Activated T-cell treated with anti-CD3 and anti-CD28 coated beads, Interleukin-2, amount 50 U/mL, for 72 hours (primary cell): ENCODE measurements at places on chromosomes 5 and 9.

DNA sequence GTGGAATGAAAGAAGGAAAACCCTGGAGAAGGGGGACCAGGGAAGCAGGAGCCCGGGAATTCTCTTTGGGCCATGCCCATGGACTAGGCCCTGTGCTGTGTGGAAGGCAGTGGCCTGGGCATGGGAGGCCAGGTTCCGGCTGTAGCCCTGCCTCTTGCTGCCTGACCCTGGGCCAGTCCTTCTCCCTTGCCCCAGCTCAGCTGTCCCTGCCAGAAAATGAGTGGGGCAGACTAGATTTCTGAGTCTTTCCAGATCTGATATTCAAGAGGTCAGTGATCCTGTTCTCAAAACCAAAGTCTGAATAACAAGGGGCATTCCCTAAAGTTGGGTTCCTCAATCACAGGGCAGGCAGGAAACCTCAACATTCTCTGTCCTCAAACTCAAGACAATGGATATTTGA lies 24.8 kb upstream of the CORO2A start:
- no peaks in the 10 kb centered on the region for H3K36me3 ChIP-seq
- no peak overlapping the region for H3K4me3 ChIP-seq
- no peak overlapping the region for H3K27ac ChIP-seq
- DNase-seq: no peak
- no peaks in the 10 kb centered on the region for H3K27me3 ChIP-seq

GRCh38 chr5:176184608-176185132 lies 53.6 kb upstream of the SIMC1 start:
- H3K27me3 ChIP-seq: peaks cover 17% of the 10 kb centered on the region
- H3K4me1 ChIP-seq: no peaks in the 10 kb centered on the region
- H3K27ac ChIP-seq: no peak overlapping the region
- DNase-seq: no peak

- peaks cover 31% of the 10 kb centered on the region for H3K4me1 ChIP-seq
- peak within 1 kb of the TSS; percentile 98 for H3K4me3 ChIP-seq
- peak within 1 kb of the TSS; percentile 98 for H3K27ac ChIP-seq
These were observed at the start of gene BDP1 for GRCh38 chr5:71455427-71456361. BDP1 (plus strand) TSS chr5:71455651; CDS start chr5:71455878, 227 bp downstream.

DNA sequence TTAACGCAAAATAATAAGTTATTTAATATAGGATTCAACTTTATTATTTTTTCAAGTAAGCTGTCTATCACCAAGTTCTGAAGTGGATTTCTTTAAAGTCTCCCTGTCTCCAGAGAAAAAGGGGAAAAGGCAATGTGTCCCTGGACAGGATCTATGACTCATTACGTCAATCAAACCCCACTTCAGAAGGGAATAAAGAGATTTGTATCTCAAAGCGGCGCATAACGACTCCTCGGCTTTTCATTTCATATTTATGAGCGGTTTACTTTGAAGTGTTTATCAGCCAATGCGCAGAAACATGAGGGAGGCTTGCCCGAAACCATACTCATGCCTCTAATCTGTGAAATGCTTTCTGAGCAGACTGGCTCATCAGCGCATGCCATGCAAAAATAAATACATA lies 938.6 kb upstream of the WWC1 start:
- H3K27ac ChIP-seq: no peak overlapping the region
- H3K27me3 ChIP-seq: no peaks in the 10 kb centered on the region
- H3K4me1 ChIP-seq: no peaks in the 10 kb centered on the region
- no peaks in the 10 kb centered on the region for H3K36me3 ChIP-seq
- H3K4me3 ChIP-seq: no peak overlapping the region

- H3K4me3 ChIP-seq: no peak overlapping the region
- no peak overlapping the region for H3K27ac ChIP-seq
- DNase-seq: no peak
- no peaks in the 10 kb centered on the region for H3K36me3 ChIP-seq
- peaks cover 10% of the 10 kb centered on the region for H3K4me1 ChIP-seq
These were observed 48.4 kb upstream of the PWWP2A start for GRCh38 chr5:160167624-160168165.

DNA sequence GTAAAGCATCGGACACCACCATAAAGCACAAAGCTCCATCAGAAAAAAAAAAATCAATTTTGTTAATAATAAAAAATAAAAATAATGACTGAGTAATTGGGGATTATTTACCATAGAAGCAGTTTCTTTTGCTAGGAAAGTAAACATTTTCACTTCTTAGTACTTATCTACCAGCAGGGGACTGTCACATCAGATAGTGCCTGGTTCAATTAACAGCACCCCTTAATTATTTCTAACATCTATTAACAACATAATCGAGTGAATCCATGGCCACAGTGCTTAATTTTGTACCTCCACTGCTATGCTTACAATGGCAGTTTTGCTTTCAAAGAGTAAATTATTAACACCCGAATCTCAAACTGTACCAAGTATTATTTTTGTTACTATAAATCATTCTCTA lies 221.7 kb downstream of the SMARCA2 start:
- H3K27ac ChIP-seq: no peak overlapping the region
- peaks cover 6% of the 10 kb centered on the region for H3K4me1 ChIP-seq
- no peak for DNase-seq
- H3K27me3 ChIP-seq: peaks cover 15% of the 10 kb centered on the region
- no peak overlapping the region for H3K4me3 ChIP-seq

- no peak for DNase-seq
- H3K27me3 ChIP-seq: no peaks in the 10 kb centered on the region
- H3K36me3 ChIP-seq: no peaks in the 10 kb centered on the region
- no peaks in the 10 kb centered on the region for H3K4me1 ChIP-seq
- no peak overlapping the region for H3K4me3 ChIP-seq
These were observed 284.9 kb upstream of the FBXL7 start for GRCh38 chr5:15215056-15215455.

DNA sequence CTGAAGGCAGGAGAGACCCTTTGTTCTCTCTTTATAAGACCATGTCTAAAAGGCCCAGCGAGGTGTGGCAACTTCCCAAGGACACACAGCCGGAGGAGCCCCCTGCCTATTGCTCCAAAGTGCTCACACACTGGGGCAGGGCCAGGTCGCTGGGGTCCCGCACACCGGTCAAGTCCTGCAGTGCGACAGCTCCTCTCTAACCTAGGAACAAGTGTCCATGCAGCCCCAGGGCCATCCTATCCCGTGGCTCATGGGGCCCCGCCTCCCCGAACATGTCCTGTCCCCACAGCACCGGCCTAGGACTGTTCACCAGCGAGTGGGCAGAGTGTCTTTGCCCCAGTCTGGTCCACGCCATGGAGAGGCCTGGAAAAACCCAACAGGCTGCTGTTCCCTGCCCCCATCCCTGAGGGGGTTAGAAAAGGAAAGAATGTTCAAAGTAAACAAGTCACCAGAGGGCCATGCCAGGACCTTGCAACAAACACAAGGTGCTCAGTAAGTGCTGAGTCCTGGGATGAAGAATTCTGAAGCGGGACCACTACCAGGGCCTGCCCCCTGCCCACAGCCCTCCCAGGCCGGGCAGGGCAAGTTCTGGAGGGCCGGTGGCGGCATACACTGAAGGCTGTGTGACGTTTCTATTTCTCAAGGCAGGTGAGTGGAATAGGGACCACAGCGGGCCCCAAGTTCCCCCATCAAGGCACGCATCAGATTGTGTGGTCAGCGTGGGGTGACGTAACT lies 938 bp downstream of the NINJ1 start:
- H3K36me3 ChIP-seq: peaks cover 4% of the 10 kb centered on the region
- peak overlapping the region; percentile 94 for H3K4me3 ChIP-seq
- H3K27ac ChIP-seq: peak overlapping the region; percentile 84
- peak; percentile 83 for DNase-seq
- H3K27me3 ChIP-seq: no peaks in the 10 kb centered on the region

DNA sequence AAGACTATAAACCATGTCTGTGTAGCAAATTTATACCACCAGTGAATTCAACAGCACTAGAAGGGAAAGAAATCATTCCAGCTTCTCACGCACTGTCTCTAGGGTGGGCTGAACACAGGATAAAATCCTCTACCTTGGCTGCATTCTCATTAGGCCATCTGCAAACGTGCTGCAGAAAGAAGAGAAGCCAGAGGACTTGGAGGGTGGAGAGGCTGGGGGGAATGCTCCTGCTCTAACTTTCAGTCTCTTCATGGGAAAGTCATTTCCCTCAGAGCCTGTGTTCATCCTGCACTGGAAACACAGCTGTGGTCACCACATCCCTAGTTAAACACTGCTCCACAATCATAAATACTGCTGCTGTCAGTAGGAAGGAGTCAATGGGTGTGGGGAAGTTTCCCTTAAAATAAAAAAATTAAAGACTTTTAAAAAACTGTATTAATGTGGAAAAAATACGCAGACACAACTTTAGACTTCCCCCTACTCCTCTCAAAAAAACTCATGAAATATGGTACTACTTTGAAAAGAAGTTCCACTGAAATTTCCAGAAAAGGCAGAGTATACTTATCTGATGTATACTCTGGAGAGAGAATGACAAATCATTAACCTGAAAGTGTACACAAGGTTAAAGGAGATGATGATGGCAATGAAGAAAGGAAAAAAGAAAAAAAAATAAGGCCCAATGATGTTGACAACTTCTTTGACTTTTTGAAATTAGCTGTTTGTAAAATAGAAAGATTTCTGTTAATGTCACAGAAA lies 46.8 kb downstream of the LHFPL2 start:
- H3K4me3 ChIP-seq: no peak overlapping the region
- no peak overlapping the region for H3K27ac ChIP-seq
- no peak for DNase-seq
- no peaks in the 10 kb centered on the region for H3K36me3 ChIP-seq
- no peaks in the 10 kb centered on the region for H3K4me1 ChIP-seq

DNA sequence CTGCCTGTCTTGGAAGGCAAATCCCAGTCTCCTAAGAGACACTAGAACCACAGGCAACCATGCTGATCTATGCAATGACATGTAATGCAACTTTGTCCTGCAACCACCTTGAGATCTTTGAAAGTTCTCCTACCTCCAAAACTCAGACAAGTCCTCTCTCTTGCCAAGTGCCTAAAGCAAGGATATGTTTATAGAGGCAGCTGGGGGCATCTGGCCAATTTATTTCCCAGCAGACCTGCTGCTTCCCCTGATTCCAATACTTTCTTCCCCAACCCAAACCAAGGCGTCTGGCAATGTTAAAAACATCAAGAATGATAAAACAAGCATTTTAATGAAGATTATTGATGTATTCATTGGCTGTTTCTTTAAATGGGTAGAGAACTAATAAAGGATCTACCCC lies 138.4 kb downstream of the DOCK8 start:
- peaks cover 15% of the 10 kb centered on the region for H3K4me1 ChIP-seq
- no peak for DNase-seq
- no peak overlapping the region for H3K4me3 ChIP-seq
- H3K27ac ChIP-seq: peak overlapping the region; percentile 50

DNA sequence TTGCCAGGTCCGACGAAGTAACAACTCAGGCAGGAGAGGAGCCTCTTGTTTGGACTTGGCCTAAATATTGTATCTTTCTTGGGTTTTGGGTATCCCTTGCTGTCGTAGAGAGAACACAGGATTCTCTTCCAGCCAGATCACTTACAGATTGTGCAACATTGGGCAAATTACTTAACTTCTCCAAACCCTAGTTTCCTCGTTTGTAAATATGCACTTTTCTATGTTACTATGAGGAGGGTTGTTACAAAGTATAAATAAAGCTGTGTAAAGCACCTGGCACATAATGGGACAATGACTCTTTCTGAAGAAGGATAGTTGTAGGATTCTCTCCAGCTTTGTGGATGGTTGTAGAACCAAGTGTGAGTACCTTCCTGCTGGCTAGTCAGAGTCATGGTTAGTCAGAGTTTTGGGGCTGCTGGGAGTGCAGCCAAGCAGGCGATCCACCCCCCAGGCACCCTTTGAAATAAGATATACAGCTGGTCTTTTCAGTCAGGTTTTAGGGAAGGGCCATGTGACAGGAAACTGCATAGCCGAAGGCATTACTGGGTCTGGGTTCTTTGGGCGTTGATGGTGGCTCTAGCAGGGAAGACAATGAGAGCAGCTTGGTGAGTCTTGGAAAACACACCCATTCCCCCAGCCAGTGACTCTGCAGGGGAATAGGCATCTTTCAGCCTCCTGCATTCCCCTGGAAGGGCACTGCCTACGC lies 49.9 kb upstream of the GDNF start:
- H3K36me3 ChIP-seq: no peaks in the 10 kb centered on the region
- no peak overlapping the region for H3K27ac ChIP-seq
- no peak for DNase-seq
- H3K27me3 ChIP-seq: no peaks in the 10 kb centered on the region
- H3K4me1 ChIP-seq: no peaks in the 10 kb centered on the region

DNA sequence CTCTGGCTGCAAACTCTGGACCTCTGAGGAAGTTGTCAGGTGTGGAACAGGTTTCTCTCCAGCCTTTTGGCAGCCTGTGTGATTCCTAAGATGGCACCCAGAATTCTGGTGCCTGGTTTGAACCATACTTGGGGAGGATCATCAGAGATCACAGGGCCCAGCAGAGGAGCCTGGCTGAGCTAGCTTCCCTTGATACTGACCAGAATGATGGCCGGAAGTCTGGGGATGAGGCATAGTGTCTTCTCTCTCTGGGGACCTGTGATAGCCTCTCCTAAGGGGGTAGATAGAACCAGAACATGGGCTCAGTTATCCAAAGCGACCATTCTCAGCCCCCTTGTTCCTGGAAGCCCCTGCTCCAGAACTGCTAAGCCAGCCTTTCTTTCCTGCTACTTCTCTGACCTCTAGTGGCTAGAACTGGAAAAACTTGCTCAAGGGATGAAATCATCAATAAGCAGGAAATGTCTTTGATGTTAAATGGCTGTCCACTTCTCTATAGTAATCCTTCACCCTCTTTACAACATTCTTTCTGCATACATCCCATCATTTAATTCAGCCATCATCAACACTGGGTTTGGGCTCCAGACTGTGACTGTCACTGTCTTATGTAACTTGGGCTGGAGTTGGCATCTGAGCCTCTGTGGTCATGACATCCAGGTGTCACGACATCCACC lies 55.1 kb downstream of the C9orf152 start:
- H3K4me3 ChIP-seq: no peak overlapping the region
- no peaks in the 10 kb centered on the region for H3K27me3 ChIP-seq
- peaks cover 87% of the 10 kb centered on the region for H3K4me1 ChIP-seq

DNA sequence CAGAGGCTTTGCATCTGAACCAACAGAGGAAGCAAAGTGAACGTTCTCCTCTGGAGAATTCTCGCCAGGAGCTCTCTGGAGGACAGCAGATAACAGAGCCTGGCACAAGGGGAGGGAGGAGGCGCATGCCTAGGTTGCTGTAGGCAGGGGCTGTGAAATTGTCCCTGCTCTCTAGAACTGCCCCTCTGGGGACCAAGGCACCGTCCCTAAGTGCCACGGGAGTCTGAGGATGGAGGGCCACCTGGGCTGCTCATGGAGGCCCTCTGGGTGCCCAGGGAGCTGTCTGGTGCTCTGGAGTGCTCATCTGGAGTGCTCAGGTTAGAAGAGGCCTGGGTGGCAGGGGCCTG lies 77.6 kb downstream of the CACNA1B start:
- DNase-seq: no peak
- no peaks in the 10 kb centered on the region for H3K27me3 ChIP-seq
- no peak overlapping the region for H3K27ac ChIP-seq
- no peaks in the 10 kb centered on the region for H3K4me1 ChIP-seq

DNA sequence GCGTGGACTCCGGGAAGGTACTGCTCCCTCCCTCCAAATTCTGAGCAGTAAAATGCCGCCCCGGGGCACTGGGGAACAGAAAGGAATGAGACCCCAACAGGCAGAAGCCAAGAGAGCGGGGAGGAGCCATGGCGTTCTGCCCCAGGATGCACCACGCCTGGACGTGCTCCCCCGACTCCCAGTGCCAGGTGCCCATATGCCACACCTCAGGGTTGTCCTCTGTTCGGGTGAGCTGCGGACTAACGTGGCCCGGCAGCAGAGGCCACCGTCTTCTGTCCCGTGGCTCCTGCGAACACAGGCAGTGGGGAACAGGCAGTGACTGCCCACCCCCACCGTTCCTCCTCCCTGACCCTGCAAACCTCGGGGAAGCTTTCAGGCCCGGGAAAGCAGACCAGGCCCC lies 4.8 kb downstream of the SURF6 start:
- no peaks in the 10 kb centered on the region for H3K27me3 ChIP-seq
- H3K4me3 ChIP-seq: no peak overlapping the region
- peaks cover 8% of the 10 kb centered on the region for H3K36me3 ChIP-seq
- DNase-seq: no peak
